ENCODE measurements at places on chromosomes 5 and 9.

DNA sequence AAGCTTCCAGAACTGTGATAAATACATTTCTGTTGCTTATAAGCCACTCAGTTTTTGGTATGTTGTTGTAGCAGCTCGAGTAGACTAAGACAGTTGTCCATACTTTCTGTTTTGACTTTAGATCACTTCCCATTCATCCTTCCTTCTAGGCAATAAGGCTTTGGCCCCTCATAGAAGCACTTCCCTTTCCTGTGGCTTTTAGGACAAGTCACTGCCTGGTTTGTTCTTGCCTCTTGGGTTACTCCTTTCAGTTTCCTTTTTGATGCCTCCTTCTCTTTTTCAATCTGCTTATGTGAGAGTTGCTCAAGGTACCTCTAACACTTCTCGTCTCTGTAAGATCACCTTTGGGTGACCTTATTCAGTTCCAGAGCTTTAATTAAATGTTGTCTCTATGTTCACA lies 72.4 kb upstream of the NTRK2 start:
- DNase-seq, result no peak

DNA sequence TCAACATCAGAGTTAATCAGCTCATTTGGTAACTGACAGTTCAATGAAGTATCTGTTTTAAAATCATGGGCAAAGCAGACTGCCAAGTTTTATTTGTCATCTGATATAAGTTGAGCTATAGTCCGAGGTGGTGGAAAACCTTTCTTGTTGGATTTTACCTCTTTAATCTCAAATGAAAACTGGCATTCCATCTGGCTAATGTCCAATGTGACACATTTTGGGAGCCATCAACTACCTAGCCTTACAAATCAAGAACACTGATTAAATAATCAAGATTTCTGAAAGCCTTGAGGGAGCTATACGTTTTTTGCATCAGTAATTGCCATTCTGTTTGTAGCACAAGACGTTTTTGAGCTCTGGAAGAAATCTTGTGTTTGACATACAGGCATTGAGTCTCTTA lies 1380.5 kb upstream of the WWC1 start:
- DNase-seq, result no peak

- no peak for DNase-seq
Observed at GRCh38 chr9:133107961-133108793, 12.9 kb downstream of the RALGDS start.

DNA sequence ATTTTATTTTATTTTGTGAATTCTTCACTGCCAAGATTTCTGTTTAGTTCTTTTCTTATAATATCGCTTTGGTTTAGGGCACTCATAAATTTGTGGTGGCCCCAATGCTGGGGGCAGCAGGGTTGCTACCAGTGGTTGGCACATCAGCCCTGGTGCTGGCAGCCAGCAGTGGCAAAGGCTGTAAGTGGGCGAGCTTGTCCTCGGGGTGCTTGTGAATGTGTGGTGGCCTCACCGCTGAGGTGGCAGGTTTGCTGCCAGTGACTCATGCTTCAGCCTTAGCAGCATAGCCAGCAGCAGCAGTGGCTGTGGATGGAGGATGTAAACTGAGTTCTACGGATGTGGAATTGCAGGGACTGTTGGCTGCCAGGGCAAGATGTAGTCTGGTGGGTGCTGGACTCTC lies 262.9 kb upstream of the DMAC1 start:
- no peak for DNase-seq

DNA sequence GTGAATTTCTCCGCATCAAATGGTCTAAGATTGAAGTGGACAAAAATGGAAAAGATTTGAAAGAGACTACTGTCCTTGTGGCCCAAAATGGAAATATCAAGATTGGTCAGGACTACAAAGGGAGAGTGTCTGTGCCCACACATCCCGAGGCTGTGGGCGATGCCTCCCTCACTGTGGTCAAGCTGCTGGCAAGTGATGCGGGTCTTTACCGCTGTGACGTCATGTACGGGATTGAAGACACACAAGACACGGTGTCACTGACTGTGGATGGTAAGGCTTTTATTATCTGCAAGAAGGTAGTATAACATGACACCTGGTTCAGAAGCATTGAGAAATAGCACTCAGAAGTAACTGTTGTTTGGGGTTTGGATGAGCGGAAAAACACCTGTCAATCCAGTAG lies 18.7 kb downstream of the VCAN start:
- DNase-seq, result no peak

- peak; percentile 76 for DNase-seq
Observed at GRCh38 chr5:132427281-132428146, 58.0 kb downstream of the SLC22A5 start.

DNA sequence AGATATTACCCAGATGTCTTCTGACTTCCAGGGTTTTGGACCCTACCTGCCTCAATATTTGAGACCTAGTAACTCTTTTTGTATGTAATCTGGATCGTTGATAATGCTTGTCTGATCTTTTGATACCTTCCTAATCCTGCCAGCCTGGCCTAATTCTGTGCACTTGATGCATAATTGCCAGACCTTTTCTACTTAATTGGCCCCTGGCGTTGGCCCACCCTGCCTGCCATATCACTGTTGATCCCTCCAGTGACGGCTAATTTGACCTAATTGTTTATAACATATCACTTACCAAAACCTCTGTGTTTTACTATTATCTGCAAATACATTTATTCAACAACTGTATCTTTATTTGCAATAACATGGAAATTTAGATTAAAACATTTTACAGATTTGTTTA lies 49.0 kb downstream of the SLC44A1 start:
- DNase-seq, result no peak

DNA sequence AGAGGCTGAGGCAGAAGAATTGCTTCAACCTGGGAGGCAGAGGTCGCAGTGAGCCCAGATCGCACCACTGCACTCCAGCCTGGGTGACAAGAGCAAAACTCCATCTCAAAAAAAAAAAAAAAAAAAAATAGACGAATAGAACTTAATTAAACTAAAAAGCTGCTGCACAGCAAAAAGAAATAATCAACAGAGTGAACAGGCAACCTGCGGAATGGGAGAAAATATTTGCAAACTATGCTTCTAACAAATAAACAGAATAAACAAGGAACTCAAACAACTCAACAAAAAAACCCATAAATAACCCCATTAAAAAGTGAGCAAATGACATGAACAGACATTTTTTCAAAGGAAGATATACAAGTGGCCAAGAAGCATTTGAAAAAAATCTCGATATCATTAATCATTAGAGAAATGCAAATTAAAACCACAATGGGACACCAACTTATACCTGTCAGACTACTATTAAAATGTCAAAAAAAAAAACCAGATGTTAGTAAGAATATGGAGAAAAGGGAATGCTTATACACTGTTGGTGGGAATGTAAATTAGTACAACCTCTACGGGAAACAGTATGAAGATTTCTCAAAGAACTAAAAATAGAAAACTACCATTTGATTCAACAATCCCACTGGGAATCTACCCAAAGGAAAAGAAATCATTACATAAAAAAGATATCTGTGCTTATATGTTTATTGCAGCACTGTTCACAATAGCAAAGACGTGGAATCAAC lies 21.9 kb upstream of the HRH2 start:
- no peak for DNase-seq

GRCh38 chr5:10366310-10367272 lies 13.1 kb downstream of the MARCHF6 start:
- DNase-seq, result no peak

GRCh38 chr5:61638476-61638875 lies 306.4 kb downstream of the ZSWIM6 start:
- DNase-seq, result no peak

- DNase-seq, result no peak
Observed at GRCh38 chr5:119304439-119305211, 51.2 kb upstream of the TNFAIP8 start.

DNA sequence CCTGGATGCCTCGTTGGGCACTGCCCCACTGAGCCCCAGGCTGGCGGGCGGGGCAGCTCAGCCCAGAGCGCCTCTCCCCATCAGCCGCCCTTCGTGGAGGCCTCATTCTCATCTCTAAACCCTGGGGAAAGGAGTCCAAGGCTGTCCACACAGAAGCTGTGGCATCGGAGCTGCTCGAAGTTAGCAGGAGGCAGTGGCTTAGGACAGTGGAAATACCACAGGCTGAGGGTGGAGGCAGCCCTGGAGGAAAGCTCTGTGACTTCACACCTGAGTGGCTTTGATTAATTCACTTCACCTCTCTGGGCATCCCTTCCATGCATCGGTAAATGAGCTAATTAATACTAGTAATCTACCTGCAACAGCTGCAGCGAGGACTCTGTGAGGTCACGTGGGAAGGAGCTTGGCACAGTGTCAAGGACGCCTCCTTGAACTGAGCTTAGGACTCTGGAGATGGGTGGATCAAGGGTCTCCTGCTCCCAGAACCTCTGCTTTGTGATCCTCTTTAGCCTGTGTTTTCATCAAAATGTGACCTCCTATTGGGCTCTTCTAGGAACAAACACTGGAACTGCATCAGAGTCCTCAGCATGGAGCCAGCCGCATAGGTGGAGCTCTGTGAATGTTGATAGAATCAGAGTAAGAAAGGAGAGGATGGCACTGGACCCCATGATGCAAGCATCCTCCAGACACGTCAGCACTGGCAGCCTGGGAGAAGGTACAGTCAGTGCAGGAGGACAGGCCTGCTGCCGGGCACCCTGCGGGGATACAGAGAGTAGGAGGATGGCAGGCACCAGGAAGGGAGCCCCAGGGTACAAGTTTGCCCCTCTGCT lies 842 bp upstream of the ANGPTL2 start:
- no peak for DNase-seq

DNA sequence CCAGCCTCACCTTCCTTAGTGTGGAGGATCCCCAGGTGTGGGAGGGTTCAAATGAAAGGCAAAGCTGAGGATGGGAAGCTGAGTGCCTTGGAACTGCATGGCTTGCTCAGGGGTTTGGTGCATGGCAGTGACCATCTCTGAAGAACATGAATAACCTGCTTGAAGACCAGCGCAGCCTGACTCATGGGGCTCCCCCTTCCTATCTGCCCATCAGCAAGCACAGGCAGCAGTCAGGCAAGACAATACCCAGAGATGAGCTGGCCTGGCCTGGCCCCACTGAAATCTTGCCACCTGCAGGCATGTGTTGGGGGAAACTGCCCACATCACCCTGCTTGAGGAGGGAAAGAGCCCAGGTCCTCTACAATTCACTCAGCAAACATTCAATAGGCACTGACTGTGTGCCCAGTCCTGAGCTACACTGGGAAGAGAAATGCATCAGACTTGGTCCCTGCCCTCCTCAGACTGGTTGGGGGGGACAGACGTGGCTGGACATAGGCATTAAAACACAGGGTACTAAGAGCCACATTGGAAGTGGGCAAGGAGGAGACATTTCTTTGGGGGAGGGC lies 105.0 kb upstream of the ALDH1B1 start:
- no peak for DNase-seq

- no peak for DNase-seq
Observed at GRCh38 chr9:7115606-7116005, 357.8 kb downstream of the KDM4C start.

DNA sequence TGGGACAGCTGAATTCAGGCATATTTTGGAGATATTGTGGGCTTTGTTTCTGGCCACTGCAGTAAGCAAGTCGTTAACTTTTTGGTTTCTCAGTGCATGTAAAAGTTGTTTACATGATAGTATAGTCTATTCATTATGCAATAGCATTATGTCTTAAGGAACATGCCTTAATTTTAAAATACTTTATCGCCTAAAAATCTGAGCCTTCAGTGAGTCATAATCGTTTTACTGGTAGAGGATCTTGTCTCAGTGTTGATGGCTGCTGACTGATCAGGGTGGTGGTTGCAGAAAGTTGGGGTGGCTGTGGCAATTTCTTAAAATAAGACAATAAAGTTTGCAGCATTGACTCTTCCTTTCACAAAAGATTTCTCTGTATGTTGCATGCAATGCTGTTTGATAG lies 5.1 kb downstream of the SCGB3A1 start:
- DNase-seq, result no peak

DNA sequence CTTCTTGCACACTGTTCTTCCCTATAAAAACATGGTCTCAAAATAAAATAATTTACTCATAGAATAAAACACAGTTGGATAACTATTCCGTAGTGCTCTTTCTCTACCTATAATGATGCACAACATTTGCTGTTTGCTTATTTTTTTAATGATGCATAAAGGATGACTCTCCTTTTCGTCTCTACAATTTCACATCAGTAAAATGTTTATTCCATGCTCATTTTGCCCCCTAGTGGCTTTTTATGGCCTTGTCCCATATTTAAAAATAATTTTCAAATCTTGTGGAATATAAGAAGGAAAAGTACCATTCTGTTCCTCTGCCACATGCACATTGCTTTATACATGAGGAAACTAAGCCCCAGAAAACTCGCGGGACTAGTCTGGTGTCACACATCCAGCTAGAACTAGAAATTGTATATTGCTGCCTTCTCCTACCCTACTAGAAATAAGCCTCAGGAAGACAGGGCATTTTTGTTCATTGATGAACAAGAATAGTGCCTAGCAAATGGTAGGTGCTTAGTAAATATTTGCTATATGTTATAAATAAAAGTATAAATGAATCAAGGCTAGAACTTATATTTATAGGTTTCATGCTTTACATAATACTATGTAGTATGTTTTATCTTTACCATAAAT lies 12.7 kb downstream of the KCTD16 start:
- no peak for DNase-seq

DNA sequence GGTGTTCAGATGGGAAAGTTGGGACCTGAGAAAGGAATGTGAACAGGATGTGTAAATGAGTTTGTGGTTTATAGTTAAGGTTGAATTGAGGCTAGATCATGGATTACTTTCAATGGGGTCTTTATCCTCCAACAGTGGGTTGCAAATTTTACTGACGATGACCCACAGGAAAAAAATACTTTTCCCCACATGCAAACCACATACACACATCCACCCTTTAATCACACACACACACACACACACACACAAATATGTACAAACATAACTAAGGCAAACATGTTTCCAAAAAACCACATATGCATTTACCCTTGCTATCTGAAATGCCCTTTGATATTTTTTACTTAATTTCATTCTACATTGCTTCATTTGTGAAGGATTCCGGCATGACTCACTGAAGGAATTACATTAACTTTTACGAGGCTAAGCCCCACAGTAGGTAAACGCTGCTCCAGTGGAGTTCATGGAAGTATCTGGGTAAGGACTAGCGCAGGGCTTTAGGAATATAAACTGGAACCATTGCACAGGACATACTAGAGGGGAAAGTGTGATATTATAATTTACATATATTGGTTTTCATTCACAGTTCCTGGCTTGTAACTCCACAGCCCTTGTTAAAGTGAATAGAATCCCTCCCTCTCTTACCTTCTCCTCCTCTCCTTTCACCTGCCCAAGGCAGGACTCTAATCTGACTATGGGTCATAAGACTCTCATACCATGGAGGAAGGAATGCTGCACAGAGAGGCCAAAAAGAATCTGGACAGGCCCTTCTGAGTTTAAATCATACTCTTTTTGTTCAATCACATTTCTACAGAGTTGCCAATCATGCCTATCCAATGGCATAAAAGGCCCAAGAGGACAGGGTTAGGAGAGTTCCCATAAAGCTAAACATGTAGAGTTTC lies 8.5 kb upstream of the SPEF2 start:
- DNase-seq, result no peak

DNA sequence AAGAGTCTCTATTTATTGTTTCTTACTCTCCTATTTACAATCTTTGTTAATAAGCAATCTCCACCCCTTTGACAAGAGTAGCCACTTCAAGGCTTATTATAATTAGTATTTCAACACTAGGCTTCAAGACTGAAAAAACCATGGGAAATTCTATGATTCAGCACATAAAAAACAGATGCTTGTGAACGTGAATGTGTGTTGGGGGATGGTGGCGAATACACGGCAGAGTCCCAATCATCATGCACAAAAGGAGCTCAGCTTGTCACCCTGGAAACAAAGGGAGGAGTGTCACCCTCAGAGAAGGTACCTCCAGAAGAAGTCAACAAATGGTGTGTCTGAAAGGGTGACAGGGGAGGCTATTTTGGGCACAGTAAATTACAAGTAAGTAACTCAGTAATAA lies 157.2 kb upstream of the RETREG1 start:
- DNase-seq, result no peak

All from NCI-H510A (cell line).